ENCODE measurements at places on chromosomes 6 and 20.
A peak's percentile ranks its signal among the peaks of the same experiment; 100 is the strongest.

- no peak for DNase-seq
Observed at GRCh38 chr20:35302421-35303335, 10.5 kb upstream of the FAM83C start.

DNA sequence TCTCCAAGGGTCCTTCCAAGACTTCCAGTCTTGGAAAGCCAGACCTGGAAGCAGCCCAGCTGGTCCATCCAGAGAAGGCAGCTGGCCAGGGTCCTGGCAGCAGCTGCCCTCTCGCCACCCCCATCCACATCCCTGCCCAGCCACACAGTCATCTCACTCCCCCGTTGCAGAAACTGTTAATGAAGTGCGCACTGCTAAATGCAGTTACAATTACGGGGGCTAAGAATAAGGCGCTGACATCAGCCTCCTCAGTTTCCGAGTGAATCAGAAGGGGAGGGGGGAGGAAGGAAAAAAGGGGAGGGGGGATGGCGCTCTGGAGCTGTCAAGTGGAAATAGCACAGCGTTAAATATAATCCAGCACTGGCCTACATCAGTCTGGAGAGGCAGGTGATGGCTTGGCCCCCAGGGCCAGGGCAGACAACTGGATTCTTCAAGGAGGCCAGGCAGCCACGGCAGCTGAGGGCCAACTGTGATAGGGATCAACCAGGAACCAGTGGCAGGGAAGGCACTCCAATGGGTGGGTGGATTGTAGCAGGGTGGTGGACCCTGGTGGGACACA, 6.9 kb downstream of the RIMS4 start:
- no peak for DNase-seq

GRCh38 chr6:33278810-33279209, 1.9 kb downstream of the B3GALT4 start:
- DNase-seq = no peak

DNA sequence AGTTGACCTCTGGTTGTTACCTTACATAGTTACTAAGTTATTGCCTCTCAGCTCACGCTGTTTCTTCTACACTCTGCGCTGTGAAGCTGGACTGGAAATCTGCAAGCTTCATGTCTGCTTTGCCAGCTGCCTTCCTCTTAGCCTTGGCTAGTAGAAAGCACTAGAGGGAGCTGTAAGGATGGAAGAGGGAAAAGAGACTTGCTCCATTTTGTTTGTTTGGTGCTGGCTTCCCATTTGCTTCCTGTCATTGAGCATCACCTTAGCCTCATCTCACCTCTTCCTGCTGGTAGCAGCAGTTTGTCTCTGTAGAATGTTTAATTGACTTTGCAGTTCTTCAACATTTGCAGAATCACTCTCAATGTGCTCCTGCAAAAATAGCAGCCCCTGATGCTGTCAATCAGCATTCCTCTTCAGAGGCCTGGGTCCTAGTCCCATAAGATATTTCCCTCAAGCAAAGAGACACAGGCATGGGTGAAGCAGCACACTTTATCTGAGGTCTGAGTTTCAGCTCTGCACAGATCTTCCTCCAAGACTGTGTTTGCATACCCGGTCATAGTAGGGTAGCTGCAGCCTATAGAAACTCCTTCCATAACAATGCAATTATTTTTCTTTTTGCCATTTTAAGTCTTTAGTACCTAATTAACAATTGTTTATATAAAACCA, 302.2 kb upstream of the EPHA7 start:
- DNase-seq = no peak

DNA sequence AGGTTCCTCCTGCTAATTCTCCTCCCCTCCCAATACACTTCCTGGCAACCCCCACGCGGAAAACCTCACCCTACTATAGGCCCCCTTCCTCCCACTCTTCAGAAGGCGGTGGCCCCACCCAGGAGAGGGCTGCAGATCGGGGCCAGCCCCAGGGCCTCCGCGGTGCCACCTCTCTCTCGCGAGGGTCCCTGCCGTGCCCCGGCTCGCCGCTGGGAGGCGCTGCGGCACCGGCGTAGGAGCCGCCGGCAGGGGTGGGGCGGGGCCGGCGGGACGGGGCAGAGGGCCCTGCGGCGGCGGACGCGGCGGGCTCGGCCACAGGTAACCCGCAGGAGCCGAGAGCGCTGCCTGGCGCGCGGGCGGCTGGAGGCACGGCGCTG, at the start of gene ANKRD6:
Gene ANKRD6 (plus strand): TSS at position 278 of the 377 bp plus-strand sequence. CDS start 133,825 bp downstream, outside the sequence.
- peak; percentile 69 for DNase-seq

DNA sequence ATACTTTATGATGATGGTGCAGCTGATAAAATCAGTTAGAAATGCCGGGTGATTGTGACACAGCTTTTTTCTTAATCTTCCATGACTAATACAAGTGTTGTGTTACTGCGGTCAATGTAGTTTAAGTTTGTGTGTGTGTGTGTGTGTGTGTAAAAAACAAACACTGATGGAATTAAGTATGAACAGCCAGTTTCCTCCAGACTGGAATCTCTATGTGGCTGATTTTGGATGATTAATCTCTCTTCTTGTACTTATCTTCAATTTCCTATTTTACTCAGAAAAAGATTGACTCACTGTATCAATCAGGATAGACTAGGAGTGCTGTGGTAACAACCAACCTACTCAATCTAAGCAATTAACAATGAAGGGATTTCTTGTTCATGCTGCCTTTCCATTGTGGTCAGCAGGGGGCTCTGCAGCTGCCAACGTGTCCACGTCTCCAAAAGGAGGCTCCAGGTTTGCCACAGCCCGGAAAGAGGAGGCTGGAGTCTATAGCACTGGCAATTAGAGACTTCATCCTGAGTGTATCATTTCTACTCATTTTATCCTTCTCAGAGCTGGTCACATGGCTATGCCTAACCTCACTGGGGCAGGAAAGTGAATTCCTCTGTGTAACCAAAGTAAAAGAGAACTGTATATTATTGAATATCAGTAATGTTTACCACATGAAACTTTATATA, 107.7 kb downstream of the CD109 start:
- no peak for DNase-seq

- DNase-seq = no peak
Observed at GRCh38 chr20:16215041-16215440, 358.2 kb downstream of the KIF16B start.

DNA sequence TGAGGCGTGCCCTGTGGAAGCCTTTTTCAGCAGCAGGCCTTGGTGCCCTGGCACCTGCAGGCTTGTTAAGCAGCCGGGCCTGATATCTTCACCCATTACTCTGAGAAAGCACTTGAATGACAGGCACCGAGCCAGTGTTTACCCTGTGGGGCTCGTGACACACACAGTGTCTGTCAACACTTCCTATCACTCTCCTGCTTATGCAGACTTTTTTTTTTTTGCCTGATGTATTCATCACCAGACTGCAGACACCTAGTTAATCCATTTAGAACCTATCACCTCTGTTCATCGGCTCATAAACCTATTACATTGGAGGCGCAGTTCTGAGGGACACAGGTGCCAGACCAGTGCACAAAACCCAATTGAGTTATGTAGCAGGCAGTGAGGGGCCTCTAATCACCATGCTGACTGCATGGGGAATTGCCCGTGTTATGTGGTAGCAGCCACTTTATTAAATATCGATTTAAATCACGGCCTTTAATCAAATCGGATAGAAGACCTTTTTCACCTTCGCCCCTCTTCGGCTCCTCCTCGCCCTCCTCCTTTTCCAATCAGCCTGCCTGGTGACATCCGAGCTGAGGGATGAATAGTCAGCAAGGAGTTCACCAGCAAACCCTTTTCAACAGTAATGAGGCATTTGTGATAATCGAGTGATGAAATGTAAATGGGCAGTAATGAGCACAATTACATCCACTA, 962.9 kb upstream of the SLC35B3 start:
- no peak for DNase-seq

GRCh38 chr6:151012321-151013294, 147.1 kb downstream of the MTHFD1L start:
- no peak for DNase-seq

GRCh38 chr6:89828988-89829471, 650 bp upstream of the CASP8AP2 start:
- no peak for DNase-seq

- DNase-seq = no peak
Observed at GRCh38 chr6:47247227-47247797, 62.4 kb downstream of the TNFRSF21 start.

DNA sequence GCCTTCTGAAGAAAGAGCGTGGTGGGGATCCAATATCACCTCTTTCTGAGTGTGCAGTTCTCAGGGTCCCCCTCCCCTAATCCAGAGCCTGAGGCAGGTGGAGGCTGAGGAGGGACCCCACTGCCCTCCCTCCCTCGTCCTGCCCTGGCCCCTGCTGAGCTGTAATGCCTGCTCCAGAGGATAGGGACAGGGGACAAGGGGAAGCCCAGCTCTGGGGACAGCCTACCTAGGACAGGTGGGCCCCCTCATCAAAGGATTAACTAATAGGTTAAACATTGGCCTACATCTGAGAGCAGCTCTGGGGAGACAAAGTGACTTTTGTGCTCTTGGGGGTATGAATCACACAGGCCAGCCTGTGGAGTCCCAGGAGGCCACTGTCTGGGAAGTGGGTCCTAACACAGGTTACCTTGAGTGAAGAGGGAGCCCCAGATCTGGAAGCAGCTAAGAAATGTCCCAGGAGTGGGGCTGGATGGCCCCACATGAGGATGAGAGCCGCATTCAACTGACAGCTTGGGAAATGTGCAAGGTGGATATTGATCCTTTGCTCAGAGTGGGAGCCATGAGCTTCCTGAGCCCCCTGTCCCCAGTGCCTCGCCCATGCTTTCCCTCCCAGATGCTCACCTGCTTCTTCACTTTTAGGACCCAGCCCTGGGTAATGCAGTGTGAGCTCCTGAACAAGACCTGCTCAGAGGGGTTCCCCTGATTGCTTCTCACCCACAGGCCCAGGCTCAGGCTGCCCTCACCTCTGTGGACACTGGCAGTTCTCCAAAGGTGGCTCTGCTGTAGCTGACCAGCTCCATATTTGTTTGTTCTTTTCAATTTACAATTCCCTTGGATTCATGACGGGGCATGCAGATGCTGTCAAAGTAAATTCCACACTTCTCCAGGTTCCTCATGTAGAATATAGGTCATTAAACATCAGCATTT, 17.8 kb upstream of the CST9L start:
- no peak for DNase-seq

DNA sequence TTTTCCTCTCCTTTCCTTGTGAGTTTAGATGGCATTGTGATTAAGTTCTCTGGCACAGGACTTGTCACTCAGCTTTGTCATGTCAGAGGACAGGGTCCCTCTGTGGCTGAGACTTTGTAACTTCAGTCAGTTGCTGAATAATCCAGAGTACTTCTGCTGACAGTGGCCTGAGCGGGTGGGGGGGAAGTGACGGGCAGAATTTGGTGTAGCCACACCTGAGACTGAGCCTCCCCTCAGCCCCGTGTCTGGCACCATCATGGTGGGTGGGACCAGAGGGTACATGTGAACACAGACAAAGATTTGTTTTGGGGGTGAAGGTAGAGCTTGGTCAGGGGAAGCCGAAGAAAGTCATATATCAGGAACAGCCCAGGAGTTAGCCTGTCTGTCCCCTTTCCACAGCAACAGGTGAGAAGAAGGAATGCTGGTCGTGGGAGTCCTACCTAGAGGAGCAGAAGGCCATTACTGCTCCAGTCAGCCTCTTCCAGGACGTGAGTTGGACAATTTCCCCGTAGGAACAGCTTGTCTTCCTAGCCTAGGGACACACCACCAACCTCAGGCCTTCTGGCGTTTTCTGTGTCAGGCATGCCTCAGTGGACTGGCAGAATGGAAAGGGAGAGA, 20.9 kb downstream of the L3MBTL1 start:
- no peak for DNase-seq

DNA sequence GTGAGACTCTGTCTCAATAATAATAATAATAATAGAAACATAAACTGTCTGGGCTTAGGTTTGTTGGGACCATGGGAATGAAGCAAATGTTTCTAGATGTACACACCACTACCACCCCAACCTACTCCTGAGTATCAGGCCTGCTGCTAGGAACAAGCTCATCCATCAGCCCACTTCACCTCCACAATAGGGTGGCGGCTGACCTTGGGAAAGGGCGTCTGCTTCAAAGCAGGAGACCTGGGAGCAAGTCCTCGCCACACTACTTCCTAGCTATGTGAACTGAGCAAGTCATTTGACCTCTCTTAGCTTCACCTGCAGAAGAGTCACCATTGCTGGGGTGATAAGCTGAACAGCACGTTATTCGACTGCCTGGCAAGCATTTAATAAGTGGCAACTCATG, 3.1 kb upstream of the FOXP4 start:
- no peak for DNase-seq

GRCh38 chr20:45010399-45010828, 44.1 kb downstream of the STK4 start:
- no peak for DNase-seq

Data from T-helper 1 cell (primary cell).